ENCODE measurements at places on chromosomes 7 and 10.
A peak's percentile ranks its signal among the peaks of the same experiment; 100 is the strongest.

GRCh38 chr10:100510533-100511308, 8.9 kb downstream of the SEC31B start:
- DNase-seq = no peak

DNA sequence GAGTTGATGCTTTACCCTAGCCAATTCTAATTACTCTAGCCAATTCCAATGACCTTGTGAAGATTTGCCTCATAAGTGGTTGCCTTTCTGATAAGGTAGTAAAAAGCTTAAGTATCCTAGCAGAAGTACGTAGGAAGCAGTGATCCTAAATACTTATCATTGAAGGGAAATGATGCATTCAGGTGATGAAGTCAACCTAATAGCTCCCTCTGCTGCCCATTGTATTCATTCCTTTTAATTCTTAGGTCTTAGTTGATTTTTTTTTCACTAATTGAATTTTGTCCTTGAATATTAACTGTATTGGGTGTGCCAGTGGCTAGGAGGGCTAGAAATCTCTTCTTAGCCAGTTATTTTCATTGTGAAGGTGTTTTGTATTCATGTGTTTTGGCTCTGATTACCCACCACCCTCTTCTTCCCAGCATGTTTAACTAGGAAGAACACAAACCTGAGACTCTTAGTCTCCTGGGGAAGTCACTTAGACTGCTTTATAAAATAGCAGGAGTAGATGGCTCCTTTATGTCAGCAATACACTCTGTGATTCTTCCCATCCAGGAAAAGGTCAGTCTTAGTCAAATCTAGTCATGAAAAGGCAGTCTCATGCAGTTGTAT, 46.3 kb downstream of the PLEKHA8 start:
- DNase-seq = no peak

DNA sequence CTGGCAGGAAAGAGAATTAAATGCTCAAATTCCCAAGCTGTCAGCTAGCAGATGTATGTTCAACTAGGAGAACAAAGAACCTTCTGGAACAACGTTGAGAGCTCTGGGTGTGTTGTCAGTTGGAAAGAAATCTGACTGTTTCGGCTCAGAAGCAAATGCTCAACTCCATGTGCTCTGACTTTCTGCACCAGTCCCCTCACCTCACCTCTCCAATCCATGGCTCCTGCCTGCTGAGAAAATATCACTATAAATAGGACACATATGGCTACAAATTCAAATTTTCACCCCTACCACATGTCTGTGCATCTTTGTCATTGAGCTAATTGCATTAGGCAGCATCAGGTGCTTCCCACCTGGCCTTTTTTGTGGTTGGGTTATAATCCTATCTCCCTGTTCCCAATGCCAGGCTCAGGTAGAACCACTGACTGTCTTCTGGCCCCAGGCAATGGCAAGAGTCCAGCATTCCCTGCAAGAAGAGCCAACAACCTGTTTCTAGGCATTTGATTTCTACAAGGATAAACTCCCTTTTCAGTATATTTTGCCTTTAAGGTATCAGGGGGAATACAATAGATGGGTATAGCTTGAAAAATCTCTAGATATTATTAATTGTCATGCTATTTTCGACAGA, 142.6 kb upstream of the LSM8 start:
- no peak for DNase-seq

DNA sequence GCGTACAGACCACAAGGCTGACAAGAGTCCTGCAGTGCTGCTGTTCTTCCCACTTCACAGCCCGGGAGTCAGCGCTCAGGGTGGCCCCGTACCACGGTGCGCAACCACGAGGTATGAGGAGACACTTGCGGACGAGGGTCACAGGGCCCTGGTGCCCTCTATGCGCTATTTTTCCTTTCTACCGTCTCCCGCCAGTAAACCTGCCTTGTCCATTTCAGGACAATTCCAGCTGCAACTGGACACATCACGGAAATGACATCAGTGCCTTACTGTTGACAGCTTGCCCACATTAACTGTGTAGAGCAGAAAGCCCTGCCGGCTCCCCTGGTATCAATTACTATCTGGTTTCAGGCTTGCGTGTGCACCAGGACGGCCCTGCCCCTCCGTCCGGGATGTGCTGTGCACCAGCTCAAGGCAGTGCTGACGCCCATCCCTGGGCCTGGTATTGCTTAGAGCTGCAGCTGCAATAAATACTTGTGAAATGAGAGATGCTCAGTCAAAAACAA, 65.1 kb downstream of the ZRANB1 start:
- peak; percentile 42 for DNase-seq

DNA sequence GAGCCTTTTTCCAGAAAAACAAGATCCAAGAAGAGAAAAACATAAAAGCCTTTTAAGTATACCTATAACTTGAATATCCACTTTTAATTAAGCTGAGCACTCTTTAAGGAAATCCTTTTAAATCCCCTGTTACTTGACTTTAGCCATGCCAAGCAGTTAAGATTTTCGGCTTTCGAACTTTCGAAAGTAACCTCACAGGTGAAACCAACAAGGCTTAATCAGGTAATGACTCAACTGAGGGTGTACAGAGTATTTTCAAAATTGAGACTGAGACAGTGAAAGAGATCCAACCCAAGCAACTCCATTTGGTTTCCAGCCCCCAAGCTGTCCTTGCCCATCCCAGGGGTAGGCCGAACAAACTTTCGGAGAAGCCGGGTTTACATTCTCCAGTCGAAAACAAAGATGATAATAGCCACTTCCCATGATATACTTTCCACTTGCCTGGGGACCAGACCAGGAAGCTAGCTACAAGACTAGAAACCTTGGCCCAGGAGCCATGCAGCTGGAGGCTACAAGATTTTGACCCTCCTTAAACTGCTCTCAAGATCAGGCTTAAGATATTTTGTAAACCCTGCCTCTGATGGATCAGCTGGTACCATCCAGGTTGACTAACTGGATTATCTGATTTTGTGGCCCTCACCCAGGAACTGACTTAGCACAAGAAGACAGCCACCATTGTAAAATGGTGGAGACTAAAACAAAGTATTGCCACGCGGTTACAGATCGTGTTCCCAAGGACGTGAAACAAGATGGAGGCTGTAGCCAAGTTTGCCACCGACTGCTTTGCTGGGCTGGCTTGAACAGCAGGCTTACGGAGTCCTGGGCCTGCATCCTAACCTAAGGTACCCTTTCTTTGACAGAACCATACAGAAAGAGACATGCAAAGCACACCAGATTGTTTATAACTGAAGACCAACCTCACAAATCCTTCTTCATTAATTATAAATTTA, 32.3 kb downstream of the C1GALT1 start:
- no peak for DNase-seq

- no peak for DNase-seq
Measured at GRCh38 chr7:98133621-98134303, 27.1 kb downstream of the LMTK2 start.

DNA sequence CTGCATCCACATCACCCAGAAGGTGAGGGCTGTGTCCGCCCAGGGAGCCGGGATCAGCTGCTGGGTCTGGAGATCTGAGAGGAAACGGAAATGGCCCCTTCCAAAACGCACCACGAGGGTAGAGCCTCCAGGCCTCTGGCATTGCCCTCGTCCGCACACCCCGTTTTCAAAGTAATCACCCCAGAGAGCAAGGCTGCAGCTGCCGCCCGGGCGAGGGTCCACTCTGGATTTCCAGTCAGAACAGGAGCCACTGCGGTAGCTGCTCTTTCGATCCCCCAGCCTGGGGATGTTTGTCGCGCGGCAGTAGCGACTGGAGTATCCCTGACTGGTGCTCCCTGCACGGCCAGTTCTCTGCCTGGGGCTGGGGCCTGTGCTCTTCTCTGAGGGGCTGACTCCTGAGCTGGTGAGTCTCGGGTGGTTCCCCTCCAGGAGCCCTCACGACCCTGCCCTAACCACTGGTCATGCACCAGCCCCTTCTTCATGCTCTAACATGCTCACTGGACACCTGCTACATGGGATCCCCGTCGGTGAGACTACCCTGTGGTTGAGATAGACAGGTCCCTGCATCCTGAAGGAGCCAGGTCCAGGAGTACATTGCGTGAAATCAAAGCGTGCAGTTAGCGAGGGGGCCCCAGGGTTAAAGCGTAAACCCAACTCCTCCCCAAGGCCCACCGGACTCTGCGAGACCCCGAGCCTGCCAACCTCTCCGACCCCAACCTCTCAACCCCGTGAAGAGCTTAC, 99.2 kb downstream of the FOXL3 start:
- no peak for DNase-seq

GRCh38 chr7:8176370-8177081, 85.4 kb downstream of the ICA1 start:
- peak; percentile 17 for DNase-seq

- no peak for DNase-seq
Measured at GRCh38 chr7:84529480-84530205, 335.1 kb upstream of the SEMA3A start.

GRCh38 chr7:142787034-142787768, 16.4 kb downstream of the PRSS2 start:
- no peak for DNase-seq

GRCh38 chr10:72087969-72088888, at the start of gene SPOCK2:
TSS of gene SPOCK2 (minus strand) at chr10:72088551. CDS start at chr10:72088328, 223 bp downstream.
- DNase-seq = peak; percentile 42

DNA sequence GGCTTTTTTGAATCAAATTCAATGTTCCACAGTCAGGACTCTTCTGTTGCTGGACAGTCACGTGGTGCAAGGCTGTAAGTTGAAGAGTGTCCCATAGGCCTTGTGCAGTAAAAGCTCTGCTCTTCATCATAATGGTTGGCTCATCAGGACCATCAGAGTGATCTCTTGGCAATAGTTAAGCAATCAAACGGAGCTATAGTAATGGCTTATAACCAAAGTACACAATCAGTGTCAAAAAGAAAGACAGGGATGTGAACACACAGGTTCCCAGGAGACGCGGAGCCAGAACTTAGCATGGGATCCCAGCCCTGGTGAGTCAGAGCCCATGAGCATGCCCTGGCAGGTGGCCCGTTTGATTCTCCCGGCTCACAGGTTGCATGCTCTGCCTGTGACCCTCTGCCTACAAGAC, 10.8 kb upstream of the GPNMB start:
- DNase-seq = no peak

GRCh38 chr7:1846331-1847065, 176.4 kb downstream of the ELFN1 start:
- no peak for DNase-seq

DNA sequence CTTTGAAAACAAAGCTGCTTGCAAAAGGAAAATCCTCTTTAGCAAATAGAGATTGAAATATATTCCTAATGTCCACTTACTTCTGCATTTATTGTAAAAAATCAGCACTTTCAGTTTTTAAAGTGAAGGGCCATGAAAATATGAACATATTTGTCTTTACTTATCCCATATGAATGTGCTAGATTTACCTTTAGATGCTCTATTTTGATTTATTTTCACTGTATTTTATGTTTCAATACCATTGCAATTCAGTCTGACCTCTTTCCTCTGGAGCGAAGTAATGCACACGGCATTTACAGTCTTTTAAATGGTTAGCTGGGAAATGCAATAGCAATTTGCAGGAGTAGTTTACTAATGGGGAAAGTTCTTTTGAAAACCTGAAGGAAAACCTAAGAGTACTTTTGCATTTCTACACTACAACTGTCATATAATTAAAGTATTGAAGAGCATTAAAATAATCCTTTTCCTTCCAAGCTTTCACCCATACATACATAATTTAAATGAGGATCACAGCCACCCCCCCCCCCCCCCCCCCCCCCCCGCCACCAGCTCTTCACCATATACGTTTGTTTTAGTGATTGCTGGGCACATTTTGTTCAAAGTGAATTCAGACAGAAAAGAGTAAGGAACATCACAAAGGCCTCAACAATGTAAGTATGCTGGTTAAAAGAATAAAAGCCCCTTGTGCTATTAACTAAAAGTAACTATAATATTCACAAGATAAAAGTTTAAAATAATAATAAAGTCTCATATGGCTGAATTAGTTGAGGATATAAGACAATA, 3.5 kb downstream of the SKIDA1 start:
- no peak for DNase-seq

DNA sequence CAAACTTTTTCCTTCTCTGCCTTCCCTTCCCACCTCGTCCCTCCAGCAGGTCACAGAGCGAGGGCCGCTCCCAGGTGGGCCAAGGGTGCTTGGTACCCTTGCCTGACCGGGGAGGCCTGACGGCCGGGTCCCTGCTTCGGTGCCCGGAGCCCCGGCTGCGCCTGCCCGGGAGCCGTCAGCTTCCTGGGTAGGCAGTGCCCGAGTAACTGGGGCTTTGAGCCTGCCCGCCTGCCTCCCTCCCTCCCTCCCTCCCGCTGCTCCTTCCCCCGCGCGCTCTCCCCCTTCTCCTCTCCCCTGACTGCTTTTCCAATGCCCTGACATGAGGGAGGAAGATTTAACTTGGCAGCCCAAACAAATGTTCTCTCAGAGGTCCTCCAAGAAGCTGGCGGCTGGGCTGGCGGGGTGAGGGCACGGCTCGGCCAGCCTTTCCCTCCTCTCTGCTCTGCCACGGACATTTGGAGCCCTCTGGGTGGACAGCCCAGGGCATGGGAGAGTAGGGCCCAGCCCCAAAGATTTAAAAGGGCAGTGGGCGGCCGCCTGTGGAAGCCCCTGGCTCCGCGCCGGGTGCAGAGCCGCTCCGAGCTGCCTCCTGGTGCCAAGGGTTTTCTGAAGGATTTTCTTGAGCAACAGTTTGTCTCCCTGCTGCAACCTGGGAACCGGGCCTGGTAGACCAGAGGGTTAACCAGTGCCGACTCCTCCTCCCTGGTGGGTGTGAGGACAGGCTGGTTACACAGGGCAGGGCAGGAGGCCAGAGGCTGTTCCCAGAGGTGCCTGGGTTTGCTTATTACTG, 2.0 kb downstream of the ZMIZ1 start:
- DNase-seq = peak; percentile 90

DNA sequence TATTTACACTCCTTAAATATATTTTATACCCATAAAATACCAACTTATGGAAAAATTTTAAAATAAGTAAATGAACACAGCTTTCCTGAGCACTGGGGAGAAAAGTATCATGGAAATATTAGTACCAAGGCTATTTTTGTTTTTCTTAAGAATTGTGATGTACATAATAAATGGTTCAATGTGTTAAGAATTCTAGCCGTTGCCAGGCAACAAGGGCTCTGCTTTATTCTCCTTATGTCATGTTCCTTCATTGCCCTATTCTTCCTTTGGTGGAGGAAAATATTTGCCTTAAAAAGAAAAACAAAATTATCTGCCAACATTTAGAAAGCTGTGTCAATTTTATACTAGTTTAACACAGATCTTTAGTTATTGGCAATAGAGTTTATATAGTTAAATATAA, 2.6 kb upstream of the ZPBP start:
- DNase-seq = no peak

GRCh38 chr10:47038881-47039561, 127.8 kb downstream of the PTPN20 start:
- DNase-seq = no peak

DNA sequence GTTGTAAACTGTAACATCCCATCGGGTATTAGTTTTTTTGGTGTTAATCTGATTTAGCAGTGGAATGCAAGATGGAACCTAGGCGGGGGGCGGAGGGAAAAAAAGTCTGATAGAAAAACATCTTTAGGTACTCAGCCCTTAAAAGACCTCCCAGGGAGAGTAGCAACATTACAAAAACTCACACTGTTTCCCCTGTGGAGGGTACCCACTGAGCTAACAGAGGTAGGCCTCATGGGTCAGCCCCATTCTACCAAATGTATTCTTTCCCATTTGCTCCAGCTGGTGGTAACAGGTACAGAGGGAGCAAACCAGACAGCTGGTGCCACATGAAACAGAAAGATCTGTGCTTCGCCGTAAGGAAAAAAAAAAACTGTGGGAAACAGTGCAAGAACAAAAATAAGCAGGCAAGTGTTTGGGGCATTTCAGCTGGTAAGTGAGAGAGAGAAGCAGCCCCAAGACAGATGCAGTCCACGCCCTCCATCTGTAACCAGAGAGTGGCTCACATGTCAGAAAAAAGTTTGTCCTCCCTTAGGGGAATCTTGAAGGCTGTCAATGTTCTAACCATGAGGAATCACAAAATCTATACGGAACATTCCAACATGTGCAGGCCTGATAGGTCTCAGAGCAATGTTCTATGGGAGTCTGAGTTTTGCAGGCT, 65.3 kb downstream of the HOXA1 start:
- no peak for DNase-seq

Data from midbrain (tissue), 1 donor.